ENCODE measurements at places on chromosomes 12 and 14. TPM values are rescaled to one million over a fixed set of nuclear protein-coding genes. Genes with fewer than 3 reads are reported as not detected.

DNA sequence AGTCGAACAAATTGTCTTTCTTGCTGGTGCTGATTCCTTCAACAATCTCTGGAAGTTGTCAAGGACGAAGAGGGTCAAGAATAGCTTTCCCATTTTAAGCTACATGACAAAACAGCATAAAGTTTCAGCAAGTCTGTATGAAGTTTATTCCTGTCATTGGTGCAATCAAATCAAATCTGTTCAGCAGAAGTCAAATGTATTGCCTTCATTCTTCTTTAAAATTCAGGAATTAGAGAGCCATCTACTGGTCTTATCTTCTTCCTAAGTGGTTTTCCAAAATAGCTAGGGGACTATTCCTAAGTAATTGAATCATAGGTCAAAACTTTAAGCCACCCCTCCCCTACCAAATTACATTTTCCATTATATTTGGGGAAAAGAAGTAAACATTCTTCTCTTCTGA, 990.2 kb downstream of the GALC start:
- no peak for DNase-seq

GRCh38 chr14:105494606-105494929, 3.5 kb downstream of the TEDC1 start:
- DNase-seq = no peak

DNA sequence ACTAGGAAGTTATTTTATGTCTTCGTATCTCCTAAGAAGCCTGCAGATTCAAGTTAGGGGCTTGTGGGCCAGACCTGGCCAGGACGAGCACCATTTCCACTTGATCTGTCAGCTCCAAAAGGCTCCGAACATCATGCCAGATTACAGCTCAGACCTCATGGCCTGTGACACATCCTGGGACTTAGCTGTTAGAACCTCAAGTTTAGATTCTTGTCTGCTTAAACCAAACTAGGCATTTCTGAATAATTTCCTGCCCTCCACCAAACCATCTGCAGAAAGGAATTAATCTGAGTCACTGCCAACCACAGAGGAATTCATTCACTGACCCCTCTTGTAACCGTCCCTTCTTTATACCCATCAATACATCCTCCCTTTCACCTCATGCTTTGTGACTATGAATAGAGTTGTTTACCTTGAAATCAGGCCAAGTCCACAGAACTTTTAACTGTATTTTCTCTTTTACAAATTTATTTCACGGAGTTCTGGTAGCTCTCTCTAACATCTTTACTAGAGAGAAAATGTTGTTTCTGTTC, 120.3 kb downstream of the FBXL14 start:
- peak; percentile 80 for DNase-seq

DNA sequence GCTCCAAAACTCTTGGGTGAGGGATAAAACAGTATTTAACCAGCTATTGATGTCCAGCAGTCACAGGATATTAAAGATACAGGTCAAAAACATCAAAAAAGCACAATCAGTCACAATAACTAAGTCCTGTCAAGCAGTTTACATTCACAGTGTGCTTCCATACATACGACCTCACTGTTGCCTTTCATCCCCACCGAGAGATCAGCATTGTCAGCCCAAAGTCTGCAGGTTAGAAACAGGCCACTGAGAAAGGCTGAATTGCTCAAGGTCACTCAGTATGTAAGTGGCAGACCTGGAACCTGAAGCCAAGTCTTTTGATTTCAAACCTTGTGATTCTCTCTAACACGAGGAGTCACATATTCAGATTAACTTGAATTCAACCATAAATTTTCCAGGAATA, 124.9 kb downstream of the GXYLT1 start:
- no peak for DNase-seq

DNA sequence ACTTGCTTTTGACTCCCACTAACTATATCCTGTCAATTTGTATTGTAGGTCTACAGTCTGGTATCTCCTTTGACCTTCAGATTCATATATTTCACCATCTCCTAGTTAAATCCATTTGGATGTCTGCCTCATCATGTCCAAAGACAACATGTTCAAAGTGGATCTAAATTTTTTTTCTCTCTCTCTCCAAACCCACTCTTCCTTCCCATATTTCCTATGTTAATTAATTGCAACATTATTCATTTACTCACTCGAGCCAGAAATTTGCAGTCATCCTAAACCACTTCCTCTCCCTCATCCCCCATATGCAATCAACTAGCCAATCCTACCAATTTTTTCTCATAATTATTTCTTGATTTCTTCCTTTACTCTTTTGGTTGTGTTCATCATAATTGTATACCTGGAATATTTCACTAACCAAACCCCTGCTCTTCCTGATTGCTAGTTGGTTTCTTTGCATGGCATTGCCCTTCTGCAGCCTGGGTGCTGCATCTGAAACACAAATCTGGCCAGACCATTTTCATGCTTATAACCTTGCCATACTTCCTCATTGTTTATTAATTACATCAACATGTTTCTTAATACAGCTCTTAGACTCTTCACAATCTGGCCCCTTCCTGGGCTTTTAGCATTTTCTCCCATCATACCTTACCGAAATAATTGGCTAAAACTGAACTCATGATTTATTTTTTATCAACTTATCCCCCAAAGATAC, 442.2 kb downstream of the ADAMTS20 start:
- no peak for DNase-seq

DNA sequence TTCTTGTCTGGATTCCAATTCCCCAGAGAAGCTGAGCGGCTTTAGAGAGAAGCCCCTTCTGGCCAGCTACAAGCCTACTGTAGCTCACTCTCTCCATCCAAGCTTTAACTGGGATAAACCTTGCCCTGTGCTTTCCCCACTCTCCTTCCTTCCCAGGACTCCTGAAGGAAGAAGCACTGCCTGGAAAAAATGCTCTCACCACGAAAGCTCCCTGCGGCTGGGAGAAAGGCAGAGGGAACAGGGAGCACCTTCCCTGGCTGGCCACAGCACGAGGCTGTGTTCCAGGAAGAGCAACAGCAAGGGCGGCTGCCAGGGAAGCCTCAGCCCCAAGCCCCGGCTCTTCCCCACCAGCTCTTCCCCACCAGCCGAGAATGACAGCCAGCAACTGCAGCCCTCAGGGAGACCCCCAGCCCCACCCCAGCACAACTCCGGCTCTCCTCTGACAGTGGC, 40.8 kb upstream of the PNMA1 start:
- peak; percentile 61 for DNase-seq

The RPS6KA5 gene
- total RNA-seq = 6.1 TPM

The DTX1 gene
- 1.7 TPM for total RNA-seq

The SCARB1 gene
- total RNA-seq = 42.5 TPM

The BMP4 gene
- 162 TPM for total RNA-seq

The KRT75 gene
- total RNA-seq = not detected
